Activated CD4-positive, alpha-beta T cell treated with anti-CD3 and anti-CD28 coated beads for 4 hours (primary cell): ENCODE measurements at places on chromosomes 6 and 20.

GRCh38 chr20:56422076-56422823 lies 10.2 kb downstream of the CASS4 start:
- peak; percentile 16 for DNase-seq

DNA sequence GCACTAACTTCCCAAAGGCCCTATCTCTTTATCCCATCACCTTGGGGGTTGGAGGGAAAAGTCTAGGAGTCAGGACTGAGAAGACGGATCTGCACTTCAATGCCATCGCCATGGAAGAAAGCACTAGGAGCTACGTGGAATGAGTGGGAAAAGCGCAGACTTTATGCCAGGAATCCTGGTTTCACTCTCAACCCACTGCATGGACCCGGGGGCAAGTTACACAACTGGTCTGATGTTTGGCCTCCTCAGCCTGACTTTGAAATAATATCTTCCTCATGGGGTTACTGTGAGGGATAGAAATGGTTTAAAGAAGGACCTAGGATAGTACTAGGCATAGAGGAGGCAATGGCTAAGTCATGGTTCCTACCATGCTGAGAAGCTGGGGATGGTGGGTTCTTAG lies 13.5 kb upstream of the PSMG4 start:
- DNase-seq = no peak

GRCh38 chr6:166636191-166636933 lies 9.3 kb upstream of the RPS6KA2 start:
- DNase-seq = no peak

DNA sequence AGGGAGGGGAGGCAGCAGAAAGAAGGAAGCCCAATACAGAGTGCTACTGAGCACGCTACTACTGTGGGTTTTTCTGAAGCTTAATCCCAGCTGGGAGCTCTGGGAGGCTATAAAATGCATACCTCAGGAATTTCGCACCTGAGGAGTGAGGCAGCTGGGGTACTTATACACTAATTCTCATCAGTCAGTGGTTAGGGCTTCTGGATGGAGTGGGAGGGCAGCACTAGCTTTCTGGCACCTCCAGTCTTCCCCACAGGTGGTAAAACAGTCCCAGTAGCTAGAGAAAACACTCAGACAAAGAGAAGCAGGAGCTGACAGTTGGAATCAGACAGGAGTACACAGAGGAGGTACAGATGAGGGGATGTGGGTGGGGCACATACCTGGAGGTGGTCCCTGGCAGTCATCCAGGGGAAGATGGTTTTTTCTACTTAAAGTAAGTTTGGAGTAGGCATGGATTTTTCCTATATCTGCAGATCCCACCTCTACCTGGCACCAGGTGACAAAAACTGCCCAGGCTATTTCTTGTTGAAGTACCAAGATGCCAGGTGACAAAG lies 37.8 kb downstream of the CPXM1 start:
- DNase-seq = no peak

GRCh38 chr6:52536424-52536916 lies 40.4 kb downstream of the TRAM2 start:
- no peak for DNase-seq

DNA sequence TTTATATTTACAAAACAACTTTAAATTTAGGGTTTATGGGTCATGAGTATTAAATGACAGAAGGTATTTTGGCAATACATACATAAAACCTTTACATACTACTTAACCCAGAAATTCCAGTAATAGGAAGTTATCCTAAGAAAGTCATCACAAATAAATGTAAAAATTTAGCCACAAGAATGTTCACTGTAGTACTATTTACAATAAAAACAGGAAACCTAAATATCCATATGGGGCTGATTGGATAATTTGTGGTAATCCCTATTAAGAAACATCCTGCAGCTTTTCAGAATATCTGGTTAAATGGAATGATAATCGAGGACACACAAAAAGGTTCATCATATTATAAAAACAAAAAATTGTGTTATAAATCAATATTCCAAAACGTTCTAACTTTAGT lies 44.4 kb downstream of the TRAM2 start:
- DNase-seq = no peak

DNA sequence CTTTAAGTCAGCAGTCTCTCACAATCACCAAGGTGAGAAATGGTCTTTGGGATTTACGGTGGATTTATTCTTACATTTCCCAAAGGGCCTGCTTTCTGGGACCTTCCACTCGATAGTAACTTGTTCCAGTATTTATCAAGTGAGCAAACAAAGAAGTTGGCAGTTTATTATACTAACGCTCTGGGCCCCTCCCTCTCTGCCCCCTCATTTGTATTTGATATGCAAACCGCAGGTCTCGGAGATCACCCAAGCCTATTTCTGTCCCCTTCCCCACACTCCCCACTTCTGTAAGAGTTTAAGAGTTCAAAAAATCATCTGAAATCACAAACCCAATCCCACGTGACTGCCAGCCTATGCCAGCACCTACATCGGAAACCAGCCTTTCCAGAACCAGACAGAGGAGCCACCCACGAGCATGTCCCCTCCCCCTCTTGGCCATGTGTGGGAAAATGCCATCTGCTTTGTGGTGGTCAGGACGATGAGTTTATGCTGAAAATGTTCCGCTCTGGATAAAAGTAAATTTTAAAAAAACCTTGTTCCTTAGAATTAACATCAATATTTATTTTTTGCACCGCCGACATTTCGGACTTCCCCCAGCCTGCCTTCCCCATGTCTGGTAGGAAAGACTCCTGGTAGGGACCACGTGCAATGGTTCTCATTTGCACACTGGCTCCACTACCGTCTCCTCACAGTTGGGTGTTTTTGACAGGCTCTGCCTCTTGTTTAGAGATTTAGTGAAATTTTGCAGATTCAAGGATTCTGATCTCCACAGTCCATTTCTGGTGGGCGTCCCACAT lies 281.0 kb downstream of the TFAP2C start:
- no peak for DNase-seq

DNA sequence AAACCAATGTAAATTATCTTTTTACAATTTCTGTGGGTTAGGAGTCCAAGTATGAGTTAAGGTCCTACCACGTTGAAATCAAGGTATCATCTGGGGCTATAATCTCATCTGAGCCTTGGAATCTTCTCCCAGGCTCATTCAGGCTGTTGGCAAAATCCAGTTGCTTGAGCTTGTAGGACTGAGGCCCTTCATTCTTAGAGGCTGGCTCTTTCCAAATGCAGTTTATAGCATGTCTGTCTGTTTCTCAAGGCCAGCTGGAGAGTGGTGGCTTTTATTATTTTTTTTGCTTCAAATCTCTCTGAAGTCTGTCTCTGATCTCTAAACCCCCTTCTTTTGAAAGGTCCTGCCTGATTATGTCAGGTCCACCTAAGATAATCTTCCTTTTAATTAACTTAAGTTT lies 177.2 kb upstream of the ASCC3 start:
- DNase-seq = no peak

GRCh38 chr6:161557333-161558107 lies 283.7 kb upstream of the AGPAT4 start:
- no peak for DNase-seq

DNA sequence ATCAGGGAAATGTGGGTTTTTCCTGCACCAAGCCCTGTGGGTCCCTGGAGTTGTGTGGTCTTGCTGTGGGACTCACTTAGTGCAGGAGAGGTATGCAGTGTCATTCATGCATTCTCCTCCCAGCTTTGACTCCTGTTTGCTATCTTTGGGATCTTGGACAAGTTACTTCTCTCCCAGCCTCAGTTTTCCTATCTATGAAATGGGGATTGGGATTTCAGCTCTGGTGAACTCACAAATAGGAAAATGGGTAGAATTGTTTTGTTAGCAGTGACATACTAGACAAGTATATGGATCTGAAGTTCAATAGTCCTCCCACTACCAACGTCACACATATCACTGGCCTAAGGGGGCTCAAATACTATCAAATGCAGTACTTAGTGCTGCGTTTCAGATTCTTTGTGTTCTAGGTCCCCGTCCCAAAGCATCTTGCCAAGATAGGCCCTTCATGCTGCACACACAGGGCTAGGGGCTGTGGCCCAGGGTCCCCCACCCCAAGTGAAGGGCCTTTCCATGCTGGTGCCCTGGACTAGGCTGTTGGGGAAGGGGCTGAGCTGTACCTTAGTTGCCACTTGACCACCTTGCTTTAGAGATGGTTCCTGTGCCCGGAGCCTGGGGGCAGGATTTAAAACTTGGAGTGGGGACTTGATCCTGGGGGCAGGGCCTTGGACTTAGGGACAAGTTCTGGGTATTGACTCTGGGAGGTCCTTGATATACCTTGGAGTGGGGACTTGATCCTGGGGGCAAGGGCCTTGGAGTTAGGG lies 98.0 kb downstream of the TOX2 start:
- no peak for DNase-seq

- DNase-seq = no peak
Observed at GRCh38 chr20:63090052-63090451, 83.3 kb upstream of the BHLHE23 start.

GRCh38 chr20:22974354-22974753 lies 60.8 kb upstream of the SSTR4 start:
- DNase-seq = no peak

DNA sequence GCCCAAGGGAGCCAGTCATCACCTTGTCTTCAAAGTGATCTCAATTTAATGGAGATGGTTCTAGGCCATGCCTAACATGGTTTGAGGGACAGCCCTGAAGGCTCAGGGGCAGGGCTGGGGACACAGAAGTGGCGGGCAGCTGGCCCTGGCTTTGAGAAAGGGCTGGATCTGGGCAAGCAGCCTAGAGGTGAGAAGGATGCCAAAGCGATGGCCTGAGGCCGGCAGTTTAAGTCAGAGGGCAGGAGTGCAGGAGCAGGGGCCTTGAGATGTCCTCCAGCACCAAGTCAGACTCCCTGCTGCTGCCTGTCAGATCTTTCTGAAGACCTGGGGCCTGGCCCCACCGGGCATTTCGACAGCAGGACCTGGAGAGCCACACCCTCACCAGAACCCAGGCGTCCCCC lies 28.4 kb upstream of the APMAP start:
- no peak for DNase-seq

DNA sequence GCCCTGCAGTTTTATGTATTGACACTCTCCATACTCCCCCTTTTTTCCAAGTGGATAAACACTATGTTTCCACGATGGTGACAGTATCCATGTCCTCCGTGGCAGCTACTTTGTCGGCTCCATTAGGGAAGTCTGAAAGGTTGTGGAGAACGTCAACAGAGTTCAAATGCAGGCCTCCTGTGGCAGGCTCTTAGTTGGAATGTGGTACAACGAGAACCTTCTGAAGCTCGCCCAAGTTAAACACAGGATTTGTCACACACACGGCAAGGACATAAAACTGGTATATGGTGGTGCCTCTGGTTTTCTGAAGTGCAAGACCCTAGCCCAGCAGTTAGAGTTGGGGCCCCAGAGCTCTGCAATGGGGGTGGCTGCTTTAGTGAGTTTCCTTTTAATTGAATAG lies 187.0 kb upstream of the TAB2 start:
- no peak for DNase-seq

GRCh38 chr6:24766680-24767462 lies 7.9 kb upstream of the GMNN start:
- DNase-seq = no peak

- DNase-seq = no peak
Observed at GRCh38 chr6:18078866-18079265, 43.6 kb downstream of the NHLRC1 start.

DNA sequence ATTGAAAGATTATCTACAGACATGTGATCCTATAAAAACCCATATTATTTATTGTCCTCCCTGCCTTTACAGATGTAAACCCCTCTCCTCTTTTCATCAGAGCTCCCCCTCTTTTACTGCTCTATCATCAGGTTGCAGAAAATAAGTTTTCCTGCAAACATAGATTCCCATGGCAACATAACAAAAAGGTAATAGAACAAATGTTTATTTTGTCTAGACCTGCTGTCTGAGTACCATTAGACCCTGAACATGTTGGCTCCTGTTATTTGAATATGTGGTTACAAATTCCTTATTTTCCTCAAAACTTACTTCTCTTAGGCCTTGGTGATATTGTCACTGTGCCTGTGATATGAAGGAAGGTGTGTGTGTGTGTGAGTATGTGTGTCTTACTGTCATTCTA lies 11.5 kb downstream of the MAPK14 start:
- no peak for DNase-seq

GRCh38 chr6:83352424-83353061 lies 78.3 kb downstream of the ME1 start:
- DNase-seq = no peak

GRCh38 chr6:112911959-112912358 lies 564.8 kb downstream of the RFPL4B start:
- no peak for DNase-seq

DNA sequence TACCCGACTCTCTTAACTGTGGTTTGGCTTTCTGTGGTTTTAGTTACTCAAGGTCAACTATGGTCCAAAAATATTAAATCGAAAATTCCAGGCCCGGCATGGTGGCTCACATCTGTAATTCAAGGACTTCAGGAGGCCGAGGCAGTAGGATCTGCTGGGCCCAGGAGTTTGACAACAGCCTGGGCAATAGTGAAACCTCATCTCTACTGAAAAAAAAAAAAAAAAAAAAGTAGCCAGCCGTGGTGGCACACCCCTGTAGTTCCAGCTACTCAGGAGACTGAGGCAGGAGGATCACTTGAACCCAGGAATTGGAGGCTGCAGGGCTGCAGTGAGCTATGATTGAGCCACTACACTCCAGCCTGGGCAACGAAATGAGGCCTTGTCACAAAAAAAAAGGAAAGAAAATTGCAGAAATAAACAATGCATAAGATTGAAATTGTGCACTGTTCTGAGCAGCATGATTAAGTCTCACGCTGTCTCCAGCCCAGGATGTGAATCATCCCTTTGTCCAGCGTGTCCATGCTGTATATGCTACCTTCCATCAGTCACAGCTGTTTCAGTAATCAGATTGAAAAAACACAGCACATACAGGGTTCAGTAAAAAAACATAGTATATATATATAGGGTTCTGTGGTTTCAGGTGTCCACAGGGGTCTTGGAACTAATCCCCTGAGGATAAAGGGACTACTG lies 40.7 kb downstream of the RGS17 start:
- no peak for DNase-seq

- DNase-seq = no peak
Observed at GRCh38 chr20:2261046-2261485, 34.7 kb upstream of the TGM3 start.

DNA sequence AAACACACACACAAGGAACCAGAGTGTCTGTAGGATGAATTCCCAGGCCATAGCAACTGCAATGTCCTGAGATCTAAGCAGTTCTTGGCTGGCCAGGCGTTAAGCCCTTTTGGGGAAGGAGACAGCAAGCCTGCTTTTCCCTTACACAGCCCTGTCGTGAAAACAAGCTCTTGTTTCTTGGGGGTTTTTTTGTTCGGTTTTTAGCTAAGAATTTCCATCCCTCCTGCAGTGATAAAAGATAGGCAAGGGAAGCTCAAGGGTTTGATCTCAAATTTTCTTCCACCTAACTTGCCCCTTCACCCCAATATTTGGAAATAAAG lies 1.5 kb downstream of the TNFRSF21 start:
- DNase-seq = no peak

GRCh38 chr6:108626777-108627176 lies 66.1 kb downstream of the FOXO3 start:
- no peak for DNase-seq

GRCh38 chr6:7493866-7494265 lies 47.6 kb upstream of the DSP start:
- no peak for DNase-seq

DNA sequence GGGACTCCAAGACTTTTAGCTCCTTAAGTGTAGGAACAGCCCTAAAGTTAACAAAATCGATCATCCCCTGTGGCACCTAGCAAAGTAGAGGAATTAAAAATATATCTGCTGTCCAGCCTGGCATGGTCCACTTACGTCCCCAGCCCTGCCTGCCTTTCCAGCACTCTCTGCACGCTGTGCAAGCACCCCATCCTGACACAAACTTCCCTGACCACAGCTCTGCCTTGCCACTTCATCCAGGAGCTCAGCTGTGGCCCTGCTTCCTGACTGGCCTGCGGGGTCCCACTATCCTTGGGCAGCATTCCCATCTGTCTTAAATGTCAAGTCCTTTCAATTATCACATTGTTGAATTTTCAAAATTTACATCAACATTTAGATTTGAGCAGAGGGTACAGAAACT lies 39.0 kb downstream of the BLOC1S5 start:
- DNase-seq = no peak
